ENCODE measurements at places on chromosomes 13 and 19. TPM values are rescaled to one million over a fixed set of nuclear protein-coding genes. Genes with fewer than 3 reads are reported as not detected.

- peak; percentile 77 for DNase-seq
Observed at GRCh38 chr13:36858290-36858689, 39.3 kb downstream of the RFXAP start.

GRCh38 chr13:27960362-27961226, 8.5 kb downstream of the CDX2 start:
- peak; percentile 31 for DNase-seq

The IGFL3 gene
- not detected for total RNA-seq

The GFY gene
- not detected for total RNA-seq

DNA sequence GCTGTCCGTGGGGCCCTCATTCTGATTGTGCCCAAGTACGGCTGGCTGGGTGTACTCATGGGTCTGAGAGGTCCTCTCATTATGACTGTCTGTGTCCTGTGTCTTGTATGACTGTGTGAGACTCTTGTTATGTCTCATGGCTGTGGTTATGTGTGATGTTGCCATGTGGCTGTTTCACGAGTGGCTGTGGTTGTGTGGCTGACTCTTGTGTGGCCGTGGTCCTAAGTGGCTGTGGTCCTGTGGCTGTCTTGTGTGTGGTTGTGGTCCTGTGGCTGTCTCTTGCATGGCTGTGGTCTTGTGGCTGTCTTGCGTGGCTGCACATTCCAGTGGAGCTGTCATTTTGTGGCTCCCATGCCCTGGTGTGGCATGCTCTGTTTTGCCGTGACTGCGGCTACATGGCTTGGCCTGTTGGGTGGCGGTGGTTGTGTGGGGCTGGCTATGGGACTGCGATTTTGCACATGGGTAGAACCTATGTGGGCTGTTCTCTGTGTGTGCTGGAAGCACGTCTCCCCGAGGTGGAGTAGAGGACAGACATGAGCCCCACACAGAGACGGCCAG, 2.5 kb downstream of the LYL1 start:
- DNase-seq = no peak

Measured in dermis microvascular lymphatic vessel endothelial cell (primary cell).